ENCODE measurements at places on chromosomes 3 and 15.

DNA sequence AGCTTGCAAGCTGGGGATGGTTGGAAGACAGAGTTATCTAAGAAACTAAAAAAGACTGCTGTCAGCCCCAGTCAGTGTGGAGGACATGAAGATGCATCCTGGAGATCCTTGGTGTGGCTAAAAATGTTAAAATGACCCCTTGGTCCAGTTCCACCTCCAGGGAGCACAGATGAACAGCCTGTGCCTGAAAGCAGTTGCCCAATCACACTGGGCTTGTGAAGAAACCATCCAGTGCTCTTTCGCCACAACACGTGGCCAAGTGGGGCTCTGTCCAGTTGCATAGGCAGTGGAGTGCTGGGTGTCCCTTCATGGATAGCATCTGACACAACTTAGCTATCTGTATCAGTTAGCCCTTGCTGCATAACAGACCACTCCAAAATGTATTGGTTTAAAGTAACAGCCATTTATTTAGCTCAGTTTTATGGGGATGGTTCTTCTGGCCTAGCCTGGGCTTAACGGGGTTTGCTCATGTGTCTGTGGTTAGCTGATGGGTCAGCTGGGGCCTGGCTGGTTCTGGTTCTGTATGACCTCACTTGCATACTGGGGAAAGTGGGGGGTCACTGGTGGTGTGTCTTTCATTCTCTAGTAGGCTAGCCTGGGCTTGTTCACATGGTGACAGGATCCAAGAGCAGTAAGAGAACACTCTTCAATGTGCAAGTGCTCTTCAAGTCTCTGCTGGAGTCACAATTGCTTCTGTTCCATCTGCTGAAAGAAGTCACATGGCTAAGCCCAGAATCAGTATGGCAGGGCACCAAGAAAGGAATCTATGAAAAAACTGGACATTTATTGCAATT, 226.2 kb downstream of the PDCD6IP start:
- no peak for DNase-seq

DNA sequence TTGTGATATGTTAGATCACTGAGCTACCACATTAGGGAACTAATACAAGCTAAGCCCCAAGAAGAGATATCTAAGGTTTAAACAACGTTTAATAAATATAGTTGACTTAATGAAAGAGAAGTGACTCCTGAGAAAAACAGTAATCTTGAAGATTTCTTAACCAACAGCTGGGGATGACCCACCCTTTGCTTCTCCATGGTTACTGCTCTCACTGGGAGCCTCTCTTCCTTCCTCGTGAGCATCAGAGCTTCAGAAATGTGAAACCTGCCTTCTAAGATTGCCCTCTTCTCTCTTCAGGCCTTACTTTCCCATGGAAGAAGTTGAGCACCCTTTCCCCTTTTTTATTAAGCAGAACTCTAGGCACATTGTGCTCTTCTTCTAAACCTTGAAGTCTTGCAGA, 132.2 kb upstream of the NR2E3 start:
- DNase-seq, result no peak

- DNase-seq, result no peak
Measured at GRCh38 chr3:66342717-66343356, 122.0 kb downstream of the SLC25A26 start.

- DNase-seq, result no peak
Measured at GRCh38 chr3:99865321-99865720, 47.7 kb downstream of the CMSS1 start.

DNA sequence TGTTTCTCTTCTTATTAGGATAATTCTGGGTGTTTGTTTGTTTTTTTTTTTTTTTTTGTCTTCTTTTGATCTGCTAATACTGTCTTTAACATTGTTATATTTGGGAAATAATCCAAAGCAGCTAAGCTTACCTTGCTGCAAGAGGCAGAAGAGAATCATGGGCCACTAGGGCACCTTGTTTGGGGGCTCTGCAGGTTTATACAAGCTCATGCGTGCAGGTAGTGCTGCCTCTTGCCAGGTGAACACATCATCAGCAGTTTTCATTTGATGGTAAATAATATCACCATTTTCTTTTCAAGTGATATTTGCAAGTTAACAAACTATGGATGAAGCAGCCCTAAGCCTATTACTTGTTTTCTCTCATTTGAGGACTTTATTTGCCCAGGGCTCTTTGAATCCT, 37.9 kb downstream of the MAP3K13 start:
- DNase-seq, result no peak

- DNase-seq, result no peak
Measured at GRCh38 chr3:139357899-139358298, 14.1 kb downstream of the MRPS22 start.

DNA sequence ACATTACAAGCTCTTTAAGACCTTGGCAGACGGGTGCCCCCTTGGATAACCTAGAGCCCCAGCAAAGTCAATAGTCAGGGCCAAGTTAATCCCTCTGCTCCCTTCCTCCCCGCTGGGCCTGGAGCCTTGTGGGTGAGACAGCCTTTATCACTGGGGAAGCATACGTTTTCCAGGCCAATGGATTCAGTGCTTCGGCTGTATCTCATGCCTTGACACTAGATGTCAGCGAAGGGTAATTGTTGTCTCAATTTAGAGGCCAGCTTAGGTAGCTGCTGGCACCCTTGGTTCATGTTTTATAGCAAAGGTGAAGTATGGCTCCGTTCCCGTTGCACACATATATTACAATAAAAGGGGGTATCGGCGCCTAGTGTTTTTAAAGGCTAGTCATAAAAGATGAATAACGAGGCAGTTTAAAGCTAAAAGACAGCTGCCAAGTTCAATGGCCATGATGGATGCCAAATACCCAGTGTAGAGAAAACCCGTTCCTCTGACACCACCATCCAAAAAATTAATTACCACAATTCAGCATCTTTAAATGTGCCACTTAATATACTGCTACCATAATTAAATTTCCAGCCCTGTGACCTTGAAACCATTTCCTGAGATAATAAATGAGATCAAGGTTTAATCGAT, 52.3 kb upstream of the BNIP2 start:
- DNase-seq, result peak; percentile 49

- DNase-seq, result no peak
Measured at GRCh38 chr3:57661404-57661803, 31.5 kb downstream of the DENND6A start.

All from ecto neural progenitor cell (in vitro differentiated cells).